ENCODE measurements at places on chromosomes 16 and 17.

DNA sequence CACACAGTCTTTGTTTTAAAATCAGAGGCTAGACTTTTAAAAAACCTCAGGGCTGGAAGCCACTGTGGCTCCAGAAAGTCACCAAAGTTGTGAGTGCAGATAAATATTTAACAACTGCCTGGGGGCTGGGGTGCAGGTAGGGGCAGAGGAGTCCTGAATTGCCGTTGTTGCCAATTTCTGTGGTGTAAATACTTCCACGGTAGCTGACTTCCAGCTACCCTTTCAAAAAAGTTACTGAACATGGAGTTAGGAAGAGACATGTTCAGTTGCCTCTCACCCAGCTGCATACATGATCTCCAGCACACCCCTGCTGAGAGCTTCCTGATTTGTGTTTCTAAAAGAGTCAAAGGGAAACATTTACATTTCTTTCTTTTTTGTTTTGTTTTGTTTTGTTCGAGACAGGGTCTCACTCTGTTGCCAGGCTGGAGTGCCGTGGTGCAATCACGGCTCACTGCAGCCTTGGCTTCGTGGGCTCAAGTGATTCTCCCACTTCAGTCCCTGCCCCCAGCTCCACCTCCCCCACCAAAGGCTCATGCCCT lies 58.7 kb downstream of the PLXDC1 start:
- no peak for DNase-seq

DNA sequence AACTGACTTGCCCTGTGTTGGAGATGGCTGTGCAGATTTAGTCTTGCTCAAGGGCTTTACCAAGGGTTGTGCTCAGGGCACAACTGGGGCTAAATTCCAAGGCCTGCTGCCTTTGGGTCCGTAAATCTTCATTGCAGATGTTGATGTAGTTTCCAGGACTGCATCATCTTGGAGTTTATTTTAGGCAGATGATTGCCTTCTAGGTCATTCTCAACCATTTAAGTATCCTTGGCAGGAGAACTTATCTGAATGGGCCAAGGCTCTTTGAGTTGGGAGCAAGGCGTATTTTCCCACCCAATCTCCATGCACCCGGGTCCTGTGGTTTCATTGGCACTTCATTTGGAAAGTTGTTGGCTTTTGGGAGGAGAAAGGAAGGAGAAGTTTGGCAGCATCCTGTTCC lies 200.3 kb downstream of the MSI2 start:
- DNase-seq: no peak

GRCh38 chr16:81830845-81831540 lies 51.9 kb downstream of the PLCG2 start:
- no peak for DNase-seq

DNA sequence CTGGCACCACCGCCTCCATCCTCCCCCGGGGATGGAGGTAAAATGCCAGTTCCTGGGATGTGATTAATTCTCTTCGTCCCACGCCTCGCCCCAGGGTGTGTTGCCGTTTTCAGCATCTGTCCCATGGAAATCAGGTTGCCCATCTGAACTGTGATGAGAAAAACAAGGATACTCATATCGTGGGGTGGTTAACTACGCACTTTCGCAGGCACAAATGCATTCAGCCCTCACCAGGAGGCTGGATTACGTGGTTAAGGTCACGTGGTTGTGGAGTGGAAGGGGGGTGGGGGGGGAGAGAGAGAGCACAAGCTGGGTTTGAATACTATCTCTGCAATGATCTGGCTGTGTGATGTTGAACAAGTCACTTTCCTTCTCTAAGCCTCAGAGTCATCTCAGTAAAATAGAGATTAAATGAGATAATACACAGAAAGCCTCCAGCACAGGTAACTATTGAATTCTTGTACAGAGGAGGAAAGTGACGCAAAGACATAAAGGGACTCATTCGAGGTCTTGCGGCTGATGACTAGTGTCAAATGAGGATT lies 74.7 kb downstream of the BMERB1 start:
- DNase-seq: no peak

GRCh38 chr17:31313982-31314781 lies at the start of gene EVI2B:
Gene EVI2B (minus strand): TSS chr17:31314054. CDS start chr17:31305609, 8,445 bp downstream.
- DNase-seq: no peak

GRCh38 chr16:55563797-55564196 lies 2.7 kb upstream of the CAPNS2 start:
- no peak for DNase-seq

- DNase-seq: no peak
These were observed 28.9 kb upstream of the ABCC12 start for GRCh38 chr16:48184681-48185080.

Measured in stimulated activated CD8-positive, alpha-beta memory T cell treated with anti-CD3 and anti-CD28 coated beads, Interleukin-4, amount 100 ng/mL, for 1 hour (primary cell).